ENCODE measurements at places on chromosomes 3 and 15.

GRCh38 chr15:39728845-39729244 is 53.8 kb downstream of the FSIP1 start:
- no peak for DNase-seq

DNA sequence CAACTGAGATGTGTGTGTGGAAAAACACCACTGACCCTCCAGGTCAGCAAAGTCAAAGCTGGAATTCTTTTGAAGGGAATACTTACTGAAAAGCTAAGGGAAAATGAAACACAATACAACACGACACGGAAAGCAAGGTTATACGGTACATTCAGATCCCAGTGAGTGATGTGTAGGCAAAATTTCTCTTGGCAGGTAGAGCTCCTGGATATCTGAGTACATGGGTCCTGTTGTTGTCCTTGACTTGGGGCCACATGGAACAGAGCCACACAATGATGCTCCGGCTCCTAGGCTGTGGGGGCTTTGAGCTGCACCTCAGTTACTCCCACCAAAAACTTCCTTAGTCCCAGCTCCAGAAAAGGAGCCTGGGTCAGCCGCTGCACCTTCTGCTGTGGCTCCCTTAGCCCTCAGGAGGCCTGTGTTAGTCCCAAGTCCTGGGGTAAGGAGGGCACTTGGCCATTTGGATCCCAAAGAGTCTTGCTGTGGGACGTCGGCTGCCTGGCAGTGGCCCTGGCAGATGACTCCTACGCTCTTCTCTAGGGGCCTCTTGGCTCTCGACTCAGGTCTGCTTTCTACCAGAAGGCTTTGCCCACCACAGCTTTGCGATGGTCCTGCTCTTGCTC is 95.6 kb downstream of the ADCY5 start:
- DNase-seq, result no peak

- DNase-seq, result no peak
Measured at GRCh38 chr3:50600141-50600753, 11.3 kb downstream of the CISH start.

GRCh38 chr3:34229876-34230275 is 431.4 kb downstream of the PDCD6IP start:
- DNase-seq, result no peak

DNA sequence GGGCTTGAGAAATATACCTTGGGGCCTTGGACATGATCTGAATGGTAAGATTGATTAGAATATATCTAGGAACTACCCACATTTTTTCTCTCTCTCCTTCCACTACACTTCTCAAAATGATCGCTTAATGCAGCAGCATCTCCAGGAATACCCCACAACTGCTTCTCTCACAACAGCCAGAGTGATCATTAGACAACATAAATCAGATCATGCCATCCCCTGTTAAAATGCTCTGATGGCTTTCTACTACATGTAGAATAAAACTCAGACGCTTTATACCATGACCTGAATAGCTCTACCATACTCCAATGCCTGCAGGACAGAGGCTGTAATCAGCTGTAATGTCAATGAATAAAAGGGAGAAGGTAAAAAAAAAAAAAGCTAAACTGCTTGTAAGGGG is 451.4 kb downstream of the MECOM start:
- no peak for DNase-seq

DNA sequence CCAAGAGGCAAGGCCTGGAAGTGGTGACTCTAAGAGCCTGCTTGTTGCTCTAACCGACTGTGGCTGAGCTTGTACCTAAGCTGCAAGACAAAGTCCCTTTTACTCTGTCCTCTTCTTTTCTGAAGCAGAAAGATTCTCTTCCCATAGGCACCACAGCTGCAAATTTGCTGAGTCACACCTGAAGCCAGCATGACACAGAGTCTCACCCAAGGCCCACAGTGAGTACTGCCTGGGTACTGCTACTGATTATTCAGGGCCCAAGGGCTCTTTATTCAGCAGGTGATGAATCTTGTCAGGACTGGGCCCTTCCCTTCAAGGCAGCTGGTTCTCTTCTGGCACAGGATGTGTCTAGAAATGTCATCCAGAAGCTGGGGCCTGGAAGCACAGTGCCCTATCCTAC is 18.9 kb upstream of the TIGIT start:
- DNase-seq, result no peak

GRCh38 chr3:197364410-197365071 is 66.1 kb upstream of the DLG1 start:
- DNase-seq, result no peak

DNA sequence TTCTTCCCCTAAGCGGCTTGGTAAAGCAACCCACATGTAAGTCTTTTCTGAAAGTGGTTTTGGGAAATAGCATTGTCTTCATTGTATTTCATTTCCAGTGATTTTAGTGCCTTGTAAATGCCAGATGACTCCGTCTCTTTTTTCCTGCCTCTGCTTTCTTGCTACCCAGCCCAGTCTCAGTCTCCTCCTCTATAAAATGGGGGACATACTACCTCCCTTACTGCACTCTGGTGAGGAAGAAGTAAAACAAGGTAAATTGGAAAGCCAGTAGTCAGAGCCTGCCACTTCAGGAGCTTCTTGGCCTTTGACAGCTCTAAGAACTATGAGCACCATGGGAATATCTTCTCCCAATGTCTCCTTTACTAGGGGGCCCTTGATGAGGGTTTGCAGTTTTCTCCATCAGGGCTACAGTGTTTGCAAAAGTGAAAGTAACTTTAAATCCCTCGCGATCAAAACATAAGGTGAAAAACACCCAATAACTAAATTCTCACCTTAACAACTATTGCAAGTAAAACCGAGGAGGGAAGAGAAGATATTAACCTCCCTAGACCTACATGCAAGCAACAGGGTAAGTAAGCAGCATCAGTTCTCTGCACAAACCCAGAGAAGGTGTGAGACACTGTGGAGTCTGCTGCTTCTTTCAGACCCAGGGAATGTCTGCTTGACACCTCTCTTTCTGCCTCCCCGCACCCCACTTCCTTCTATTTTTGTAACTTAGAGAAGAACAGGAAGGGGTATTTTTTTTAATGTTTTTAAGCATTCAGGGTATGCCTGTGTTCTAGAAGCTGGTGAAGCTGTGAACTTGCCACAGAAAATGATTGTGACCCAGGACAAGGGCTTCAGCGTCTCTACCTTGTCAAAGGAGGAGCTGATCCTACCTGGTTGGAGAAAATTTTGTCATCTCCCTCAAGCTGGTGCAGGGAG is 159.1 kb upstream of the EOMES start:
- DNase-seq, result peak; percentile 44

- no peak for DNase-seq
Measured at GRCh38 chr15:66661432-66662096, 40.5 kb upstream of the SMAD6 start.

DNA sequence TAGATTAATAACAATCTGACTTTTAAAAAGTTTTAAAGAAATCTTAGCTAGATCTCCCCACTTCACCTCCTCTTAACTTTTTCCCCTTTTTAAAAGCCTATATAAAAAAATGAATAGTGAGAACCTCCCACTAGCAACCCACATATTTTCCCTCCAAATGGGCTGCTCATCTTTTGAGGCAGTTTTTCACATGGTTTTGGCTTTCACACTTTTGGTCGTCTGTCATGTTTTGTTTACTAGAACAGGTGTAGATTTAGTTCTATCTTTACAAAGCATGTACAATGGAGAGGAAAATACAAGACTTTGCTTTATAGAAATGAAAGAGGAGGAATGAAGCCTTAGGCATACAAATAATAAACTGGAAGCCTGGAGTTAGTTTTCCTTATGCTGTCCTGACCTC is 126.7 kb upstream of the EOMES start:
- no peak for DNase-seq

Data from activated effector memory CD4-positive, alpha-beta T cell treated with Interleukin-2 at 50 U/mL for 16 hours (primary cell).